Karpas-422 (cell line): ENCODE measurements at places on chromosomes 11 and 22.
A peak's percentile ranks its signal among the peaks of the same experiment; 100 is the strongest.

DNA sequence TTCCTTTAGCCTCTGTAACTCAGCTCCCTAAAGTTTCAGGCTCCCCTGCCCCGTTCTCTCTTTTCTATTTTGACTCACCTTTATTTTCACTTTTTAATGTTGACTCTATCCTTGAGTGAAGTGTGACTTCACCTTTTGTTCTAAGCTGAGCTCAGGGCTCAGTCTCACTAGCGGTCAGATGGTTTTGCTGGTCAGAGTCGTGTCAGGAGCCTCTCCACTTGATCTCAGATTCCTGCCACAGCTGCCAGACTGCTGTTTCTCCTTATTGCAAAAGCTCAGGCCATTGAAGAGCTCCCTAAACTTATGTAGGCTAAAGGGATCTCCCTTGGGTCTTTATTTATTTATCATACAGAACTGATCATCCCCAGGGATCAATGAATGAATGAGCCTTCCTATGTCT lies 13.7 kb upstream of the POU2AF2 start:
- no peak for DNase-seq

GRCh38 chr11:12668166-12668565 lies 6.1 kb upstream of the TEAD1 start:
- no peak for DNase-seq

DNA sequence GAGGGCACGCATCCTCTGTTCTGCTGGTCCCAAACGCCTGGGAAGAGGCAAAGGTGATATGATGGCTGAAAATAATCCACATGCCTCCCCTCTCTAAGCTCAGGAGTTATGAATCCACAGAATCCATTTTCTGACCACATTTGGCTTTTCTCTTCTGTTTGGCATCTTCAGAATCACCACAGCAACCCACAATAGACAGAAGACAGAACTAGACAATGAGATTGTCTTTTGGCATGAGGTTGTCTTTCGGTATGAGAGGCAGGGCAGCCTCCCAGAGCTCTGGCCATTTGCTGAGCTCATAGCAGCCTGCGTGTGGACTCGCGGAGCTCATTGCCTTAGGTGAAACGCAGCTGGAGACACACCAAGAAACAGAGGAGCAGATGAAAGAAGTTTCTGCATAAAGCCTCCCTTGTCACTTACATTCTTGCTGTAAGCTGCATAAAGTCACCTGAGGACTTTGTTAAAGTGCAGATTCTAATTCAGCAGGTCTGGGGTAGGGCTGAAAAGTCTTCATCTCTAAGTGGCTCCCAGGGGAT lies 868.0 kb downstream of the NTM start:
- no peak for DNase-seq

DNA sequence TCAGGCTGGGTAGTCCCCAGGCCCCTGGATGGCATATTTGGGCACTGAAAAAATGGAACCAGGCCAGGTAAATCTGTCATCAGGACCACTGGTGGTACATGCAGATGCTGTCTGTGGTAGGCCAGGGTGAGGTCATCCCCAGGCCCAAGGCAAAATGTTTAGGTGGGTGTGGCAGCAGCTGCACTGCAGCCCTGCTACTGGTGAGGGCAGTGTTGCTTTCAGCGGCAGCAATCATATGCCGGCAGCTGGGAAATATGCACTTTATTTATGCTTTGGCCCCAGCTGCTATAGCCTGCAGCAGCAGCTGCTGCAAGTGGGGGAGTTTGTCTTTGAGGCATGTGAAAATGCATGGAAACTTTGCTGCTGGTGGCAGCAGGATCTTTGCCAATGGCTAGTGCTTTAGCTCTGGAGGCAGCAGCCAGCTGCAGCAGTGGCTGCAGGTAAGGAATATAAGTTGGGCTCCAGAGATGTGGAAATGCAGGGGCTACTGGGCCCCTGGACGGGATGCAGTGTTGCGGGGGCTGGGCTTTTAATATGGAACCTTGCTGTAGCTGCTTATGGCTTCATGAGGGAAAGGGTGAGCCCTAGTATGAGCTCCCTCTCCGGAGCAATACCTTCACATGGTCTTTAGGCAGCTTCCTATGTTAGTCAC lies 365.7 kb upstream of the CADM1 start:
- DNase-seq: peak; percentile 64

- DNase-seq: no peak
These were observed 147.5 kb downstream of the LDLRAD3 start for GRCh38 chr11:36091256-36091811.

- no peak for DNase-seq
These were observed 11.9 kb downstream of the HOATZ start for GRCh38 chr11:111526501-111526900.

- no peak for DNase-seq
These were observed 11.5 kb downstream of the YPEL4 start for GRCh38 chr11:57638005-57638781.

DNA sequence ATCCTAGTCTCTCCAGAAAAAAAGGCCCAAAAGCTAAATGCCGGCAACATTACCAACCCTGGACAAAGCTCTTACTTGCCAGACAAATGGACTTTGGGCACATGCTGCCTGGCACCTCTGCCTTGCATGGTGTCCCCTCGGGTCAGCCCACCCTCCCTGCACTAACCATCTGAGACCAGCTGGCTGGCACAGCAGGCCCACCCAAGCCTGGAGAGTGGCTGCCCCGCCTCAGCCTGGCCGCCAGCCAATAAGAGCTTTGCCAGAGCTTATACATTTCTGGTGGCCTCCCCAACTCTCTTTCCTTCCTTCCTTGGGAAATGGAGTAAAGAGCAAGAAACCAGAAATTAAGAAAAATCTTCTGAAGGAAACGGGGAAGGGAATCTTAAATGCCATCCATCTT lies 24.5 kb downstream of the MCHR1 start:
- DNase-seq: no peak

- DNase-seq: no peak
These were observed 29.9 kb downstream of the LRFN4 start for GRCh38 chr11:66886671-66887221.

DNA sequence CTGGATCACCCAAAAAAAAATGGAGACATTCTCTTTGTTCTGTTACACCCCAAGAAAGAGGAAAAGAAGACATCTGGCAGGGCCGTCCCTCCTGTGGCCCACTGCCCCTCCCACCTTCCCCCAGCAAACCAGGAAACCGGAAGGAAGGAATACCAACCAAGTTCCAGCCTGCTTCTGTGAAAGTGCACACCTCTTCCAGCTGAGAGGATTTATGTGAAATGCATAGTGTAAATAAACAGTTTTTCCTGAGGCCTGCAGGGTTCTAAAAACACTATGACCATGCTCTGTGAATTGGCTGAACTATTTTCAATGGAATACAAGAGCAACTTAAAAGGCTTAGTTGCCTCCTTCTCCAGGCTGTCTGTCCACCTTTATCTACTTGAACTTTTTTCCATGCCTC lies 50.0 kb upstream of the CHST1 start:
- DNase-seq: no peak

GRCh38 chr22:45644714-45645113 lies 26.9 kb upstream of the ATXN10 start:
- DNase-seq: no peak

DNA sequence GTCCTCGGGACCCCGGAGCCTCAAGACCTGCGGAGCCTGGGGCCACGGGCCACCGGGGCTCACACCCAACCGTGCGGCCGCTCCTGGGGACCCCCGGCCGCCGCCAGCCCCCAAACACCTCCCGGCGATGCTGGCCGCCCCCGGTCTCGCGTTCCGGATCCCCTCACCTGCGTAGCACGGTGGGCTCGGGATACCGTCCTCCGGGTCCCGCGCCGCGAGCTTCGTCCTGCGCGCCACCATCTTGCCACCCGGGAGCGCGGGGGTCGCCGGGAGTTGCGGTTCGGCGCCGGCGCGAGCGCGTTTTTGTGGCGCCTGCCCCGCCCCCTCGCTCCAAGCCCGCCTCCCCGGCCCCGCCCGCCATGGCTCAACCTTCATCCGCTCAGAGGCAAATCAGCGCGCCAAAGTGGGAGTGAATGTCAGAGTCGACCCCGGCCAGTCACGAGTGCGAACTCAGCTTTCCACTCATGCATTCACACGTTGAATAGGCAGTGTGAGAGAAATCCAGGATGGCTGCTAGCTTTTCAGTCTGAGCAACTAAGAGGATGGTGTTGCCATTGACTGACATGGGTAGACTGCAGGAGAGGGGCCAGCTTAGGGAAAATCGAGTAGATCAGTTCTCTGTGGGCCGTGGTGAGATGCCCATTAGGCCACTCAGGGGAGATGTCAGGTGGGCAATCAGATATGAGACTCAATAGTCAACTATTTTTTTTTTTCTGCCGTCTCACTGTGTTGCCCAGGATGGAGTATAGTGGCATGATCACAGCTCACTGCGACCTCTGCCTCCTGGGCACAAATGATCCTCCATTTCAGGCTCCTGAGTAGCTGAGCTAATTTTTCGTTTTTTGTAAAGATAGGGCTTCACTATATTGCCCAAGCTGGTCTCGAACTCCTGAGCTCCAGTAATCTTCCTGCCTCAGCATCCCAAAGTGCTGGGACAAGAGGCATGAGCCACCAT lies 28.3 kb downstream of the SERHL2 start:
- DNase-seq: peak; percentile 96
